ENCODE measurements at places on chromosomes 12 and 14. TPM values are rescaled to one million over a fixed set of nuclear protein-coding genes. Genes with fewer than 3 reads are reported as not detected.

DNA sequence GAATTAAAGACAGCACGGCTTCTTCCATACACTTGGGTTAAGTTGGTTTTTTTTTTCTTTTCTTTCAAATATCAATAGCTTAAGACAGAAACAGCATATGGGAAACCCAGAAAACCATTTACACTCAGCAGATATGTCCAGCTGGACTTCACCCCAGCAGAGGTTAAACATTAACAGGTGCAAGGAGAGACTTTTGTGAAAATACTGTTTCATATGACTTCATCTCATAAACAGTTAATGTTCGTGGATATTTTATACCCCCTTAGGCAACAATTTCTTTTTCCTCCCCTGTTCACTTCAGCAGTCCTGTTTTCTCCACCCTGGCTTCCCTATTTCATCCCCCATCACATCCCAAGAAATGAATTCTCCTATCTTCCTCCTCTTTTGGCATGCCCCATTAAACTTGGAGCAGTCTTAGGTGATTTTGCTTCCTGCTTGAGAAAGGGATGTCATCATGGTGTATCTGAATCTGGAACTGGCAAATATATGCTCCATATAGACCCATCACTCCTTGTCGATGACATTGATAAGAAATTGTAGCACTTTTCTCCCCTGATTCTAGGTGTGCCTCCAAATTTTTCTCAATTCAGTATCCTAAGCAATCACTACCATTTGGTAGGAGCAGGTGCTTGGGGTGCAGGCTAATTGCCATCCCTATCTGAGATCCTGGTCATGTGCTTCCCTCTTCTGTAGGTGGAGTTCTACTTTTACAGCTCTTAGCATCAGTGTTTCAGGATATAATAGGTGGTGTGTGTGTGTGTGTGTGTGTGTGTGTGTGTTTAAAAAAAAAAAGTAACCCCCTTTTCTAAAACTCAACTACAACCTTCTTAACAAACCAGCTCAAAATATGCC, 67.9 kb downstream of the BMP4 start:
- DNase-seq = no peak

ATN1 gene
- 46.4 TPM for polyA plus RNA-seq

KRT1 gene
- polyA plus RNA-seq = not detected

HCAR3 gene
- polyA plus RNA-seq = 0.05 TPM

FGD4 gene
- 5.7 TPM for polyA plus RNA-seq

DNA sequence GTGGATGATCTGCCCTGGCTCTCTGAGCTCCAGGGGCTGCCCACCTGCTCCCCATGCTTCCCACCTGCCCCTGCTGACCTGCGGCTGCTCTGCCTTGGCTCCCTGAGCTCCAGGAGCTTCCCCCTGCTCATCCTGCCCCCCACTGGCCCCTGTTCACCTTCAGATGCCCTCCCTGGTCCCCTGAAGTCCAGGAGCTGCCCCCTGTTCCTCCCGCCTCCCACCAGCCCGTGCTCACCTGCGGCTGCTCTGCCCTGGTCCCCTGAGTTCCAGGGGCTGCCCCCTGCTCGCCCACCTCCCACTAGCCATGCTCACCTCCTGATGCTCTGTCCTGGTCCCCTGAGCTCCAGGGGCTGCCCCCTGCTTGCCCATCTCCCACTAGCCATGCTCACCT, 219.7 kb downstream of the TMEM121 start:
- no peak for DNase-seq

DNA sequence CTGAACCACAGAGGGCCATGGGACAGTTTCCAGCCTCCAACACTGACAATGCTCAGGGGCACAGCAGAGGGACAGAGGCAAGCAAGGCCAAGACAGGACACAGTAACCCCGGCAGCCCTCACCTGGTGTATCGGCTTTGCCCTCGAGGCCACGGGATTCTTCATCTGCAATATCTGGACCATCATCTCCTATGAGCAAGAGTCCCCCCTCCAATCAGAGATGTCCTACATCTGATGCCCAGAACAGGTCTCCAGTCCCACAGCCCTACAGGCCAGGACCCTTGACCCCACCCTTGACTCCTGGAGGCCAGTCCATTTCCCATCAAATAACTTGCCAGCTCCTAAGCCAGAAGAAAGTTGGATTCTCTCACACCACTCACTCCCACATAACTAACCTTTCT, 17.4 kb downstream of the KMT2D start:
- DNase-seq = no peak

GRCh38 chr12:47838286-47838931, 18.7 kb upstream of the HDAC7 start:
- DNase-seq = peak; percentile 41

GPRC5D gene
- not detected for polyA plus RNA-seq

GRCh38 chr14:74501135-74501614, 7.6 kb downstream of the ISCA2 start:
- peak; percentile 62 for DNase-seq

DNA sequence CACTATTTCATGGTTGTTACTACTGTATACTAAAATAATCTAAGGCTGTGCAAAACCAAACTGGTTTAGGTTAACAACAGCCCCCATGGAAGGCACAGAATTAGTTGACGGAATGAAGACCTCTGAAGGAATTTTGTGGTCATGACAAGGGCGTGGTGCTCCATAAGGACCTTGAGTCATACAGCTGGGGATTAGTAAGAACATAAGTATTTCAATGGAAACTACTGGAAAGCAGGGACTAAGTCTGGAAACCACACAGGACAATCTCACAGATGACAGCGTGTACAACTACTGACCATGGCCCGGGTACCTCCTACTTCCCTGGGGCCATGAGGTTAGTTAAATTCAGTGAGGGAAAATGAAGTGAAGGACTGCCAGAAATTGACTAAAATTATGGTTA, 98.5 kb upstream of the PLEKHA5 start:
- no peak for DNase-seq

- DNase-seq = peak; percentile 28
These were observed 110.0 kb downstream of the CCDC60 start for GRCh38 chr12:119444462-119445044.

DNA sequence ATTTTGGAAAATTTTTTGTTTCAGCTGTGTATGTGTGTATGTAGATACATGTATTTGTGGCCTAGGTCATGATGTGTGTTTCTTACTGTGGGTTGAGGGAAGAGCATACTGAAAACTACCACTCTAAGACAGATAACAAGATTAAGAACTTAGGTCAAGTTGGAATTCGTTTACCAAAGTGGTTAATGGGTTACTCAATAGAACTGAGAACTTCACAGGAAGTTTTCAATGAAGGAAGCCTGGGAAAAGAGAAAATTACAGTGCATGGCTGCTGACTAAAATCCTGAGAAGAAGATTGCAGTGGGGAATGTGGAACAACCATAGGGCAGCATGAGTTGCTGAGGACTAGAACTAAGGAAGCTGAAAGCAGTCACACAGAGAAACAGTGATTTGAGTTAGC, 21.4 kb upstream of the FOXG1 start:
- no peak for DNase-seq

- no peak for DNase-seq
These were observed 179.6 kb downstream of the TMX1 start for GRCh38 chr14:51419685-51420084.

DNA sequence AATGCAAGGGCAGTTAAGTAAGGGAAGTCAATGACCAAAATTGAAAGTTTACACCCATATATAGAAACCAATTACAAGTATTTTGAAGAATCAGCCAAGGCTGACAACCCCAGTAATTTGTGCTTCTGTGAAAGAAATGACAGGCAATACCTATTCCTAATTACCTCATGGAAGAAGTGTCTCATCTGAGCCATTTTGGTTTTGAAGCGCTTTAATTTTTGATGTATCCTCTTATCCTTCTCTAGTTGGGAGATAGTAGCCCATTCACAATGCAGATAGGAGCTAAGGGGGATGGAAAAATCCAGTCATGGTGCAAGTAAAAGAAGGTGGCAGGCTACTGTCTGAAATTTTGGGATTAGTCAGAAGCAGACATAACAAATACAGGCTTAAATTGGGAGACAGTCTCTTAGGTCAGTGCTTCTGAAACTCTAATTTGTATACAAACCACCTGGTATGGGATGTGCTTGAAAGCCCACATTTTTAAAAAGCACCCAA, 30.4 kb upstream of the SUPT16H start:
- no peak for DNase-seq

- no peak for DNase-seq
These were observed 49.1 kb downstream of the B4GALNT3 start for GRCh38 chr12:508795-509194.

DNA sequence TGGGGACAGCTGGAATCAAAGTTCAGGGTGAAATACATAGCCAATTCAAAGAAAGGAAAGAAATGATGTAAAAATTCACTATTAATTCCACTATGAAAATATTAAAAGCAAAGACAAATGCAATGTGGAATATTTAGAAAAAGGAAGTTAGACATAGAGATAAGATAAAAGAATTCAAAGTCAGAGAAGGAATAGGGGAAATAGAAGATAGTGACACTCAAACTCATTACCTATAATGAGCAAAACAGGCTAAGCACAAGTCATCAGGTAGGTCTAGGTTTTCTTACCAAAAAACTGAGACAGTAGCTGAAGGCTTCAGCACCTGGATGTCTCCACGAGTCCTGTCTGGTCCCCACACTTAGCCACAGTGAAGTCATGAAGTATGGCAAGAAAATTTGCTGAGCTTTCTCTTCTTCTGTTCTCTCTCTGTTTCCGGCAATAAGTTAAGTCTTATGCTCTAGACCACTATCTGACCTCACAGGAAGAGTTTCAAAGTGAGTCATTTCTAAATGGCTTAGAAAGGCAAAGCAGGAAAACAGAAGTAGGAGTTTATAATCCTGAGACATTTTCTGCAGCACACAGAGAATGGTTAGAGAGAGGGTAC, at the start of gene C3AR1:
Gene C3AR1, minus strand, starts transcription at position 369 of the 604 bp plus-strand sequence. CDS start 6,174 bp downstream, outside the sequence.
- DNase-seq = peak; percentile 83

GRCh38 chr12:51065530-51065929, 17.4 kb downstream of the LETMD1 start:
- DNase-seq = no peak

DNA sequence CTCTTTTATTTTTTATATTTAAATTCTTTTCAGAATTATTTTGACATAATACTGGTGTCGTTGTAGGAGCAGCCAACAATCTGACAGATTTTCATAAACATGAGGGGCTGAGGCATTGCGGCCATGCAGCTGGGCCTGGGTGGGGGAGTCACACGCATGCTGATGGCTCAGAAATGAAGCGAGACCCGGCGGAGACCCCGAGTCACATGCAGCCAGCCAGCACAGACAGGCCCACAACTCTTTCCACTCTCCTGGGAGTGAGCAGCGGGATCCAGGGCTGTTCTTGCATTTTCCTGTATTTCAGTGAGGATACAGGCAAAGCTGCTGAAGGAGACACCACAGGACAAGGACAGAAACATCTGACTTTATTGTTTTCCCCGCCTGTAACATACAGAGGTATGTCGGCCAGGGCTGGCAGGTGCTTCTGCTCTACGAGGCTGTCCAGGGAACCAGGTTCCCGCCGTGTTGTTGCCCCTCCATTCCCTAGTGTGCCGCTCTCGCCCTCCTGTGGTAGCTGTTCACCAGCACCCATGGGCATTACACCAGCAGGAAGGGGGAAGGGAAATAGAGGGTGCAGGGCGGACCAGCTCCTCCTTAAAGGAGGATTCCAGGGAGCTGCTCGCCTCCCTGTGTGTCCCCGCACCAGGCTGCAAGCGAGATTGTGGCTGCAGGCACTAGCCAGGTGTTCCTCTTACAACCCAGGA, 30.5 kb downstream of the FZD10 start:
- no peak for DNase-seq

DNA sequence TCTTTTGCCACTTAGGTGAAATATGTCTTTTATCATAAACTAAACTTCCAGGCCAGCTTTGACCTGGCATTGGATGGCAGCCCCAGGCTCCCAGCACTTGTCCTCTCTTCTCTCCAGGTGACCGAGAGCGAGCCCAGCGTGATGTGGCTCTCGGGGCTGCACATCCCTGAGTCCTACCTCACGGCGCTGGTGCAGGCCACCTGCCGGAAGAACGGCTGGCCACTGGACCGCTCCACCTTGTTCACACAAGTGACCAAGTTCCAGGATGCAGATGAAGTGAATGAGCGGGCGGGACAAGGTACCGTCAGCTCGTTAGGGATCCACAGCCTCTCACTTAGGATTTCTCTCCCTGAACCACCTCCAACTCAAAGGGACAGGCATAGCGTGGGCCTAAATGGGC, 39.4 kb downstream of the CCDC92 start:
- no peak for DNase-seq

- DNase-seq = peak; percentile 82
These were observed 103.8 kb downstream of the OSBPL8 start for GRCh38 chr12:76455582-76456345.

DNA sequence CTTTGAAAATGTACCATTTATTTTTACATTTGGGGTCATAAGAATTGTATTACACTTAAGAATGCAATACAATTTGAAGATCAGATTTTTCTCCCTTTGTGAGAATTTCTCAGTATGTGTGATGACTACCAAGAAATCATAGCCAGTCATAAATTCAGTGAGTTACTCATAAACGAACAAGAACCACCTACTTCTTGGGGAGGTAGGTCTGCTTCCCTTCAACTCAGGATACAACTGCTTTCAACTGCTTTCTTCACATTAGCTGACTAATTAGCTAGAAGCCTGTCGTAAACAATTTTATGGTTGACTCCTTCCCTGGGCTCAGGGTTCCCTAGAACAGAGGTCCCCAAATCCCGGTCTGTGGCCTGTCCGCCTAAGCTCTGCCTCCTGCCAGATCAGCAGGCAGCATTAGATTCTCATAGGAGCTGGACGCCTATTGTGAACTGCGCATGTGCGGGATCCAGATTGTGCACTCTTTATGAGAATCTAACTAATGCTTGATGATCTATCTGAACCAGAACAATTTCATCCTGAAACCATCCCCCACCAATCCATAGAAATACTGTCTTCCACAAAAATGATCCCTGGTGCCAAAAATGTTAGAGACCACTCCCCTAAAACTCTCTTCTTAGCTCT, 3.7 kb downstream of the ANG start:
- no peak for DNase-seq

RNFT2 gene
- 1.7 TPM for polyA plus RNA-seq

DNA sequence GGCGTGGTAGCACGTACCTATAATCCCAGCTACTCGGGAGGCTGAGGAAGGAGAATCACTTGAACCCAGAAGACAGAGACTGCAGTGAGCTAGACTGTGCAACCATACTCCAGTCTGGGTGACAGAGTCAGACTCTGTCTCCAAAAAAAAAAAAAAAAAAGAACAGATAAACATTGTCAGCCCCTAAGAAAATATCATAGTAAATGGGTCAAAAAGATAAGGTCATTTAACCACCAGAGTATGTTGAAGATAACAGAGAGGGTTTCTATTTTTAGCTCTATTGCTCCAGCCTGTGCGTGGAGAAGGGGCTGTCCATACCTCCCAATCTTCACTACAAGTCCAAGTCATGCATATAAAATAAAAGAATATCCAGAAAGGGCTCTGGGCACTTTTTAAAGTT, 15.4 kb downstream of the LGMN start:
- no peak for DNase-seq

WSCD2 gene
- not detected for polyA plus RNA-seq

CEP128 gene
- 0.91 TPM for polyA plus RNA-seq

DNA sequence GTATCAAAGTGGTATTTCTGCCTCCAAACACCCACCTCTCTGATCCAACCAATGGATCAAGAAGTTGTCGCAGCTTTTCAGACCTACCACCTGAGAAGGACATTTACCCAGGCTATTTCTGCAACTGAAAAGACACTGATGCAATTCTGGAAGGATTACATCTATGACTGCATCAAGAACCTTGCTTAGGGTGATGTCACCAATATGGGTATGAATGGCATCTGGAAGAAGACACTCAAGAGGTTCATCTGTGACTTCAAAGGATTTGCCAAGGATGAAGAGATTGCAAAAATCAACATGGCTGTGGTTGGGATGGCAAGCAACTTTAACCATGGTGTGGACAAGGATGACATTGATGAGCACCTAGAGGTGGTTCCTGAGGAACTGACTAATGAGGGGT, 154.2 kb downstream of the PCNX1 start:
- no peak for DNase-seq

GDF3 gene
- polyA plus RNA-seq = 3.1 TPM

Data from endothelial cell of umbilical vein (primary cell).